ENCODE measurements at places on chromosomes 6 and 20. TPM values are rescaled to one million over a fixed set of nuclear protein-coding genes. Genes with fewer than 3 reads are reported as not detected.
A peak's percentile ranks its signal among the peaks of the same experiment; 100 is the strongest.

ZNF165 gene
- 0.23 TPM for polyA plus RNA-seq

FUCA2 gene
- polyA plus RNA-seq: 123 TPM

TEAD3 gene
- 26.7 TPM for polyA plus RNA-seq

TULP4 gene
- 16.8 TPM for polyA plus RNA-seq

CFB gene
- 21.7 TPM for polyA plus RNA-seq

ZDHHC14 gene
- 2.3 TPM for polyA plus RNA-seq

MAP3K4 gene
- polyA plus RNA-seq: 12.7 TPM

IDH3B gene
- 98.2 TPM for polyA plus RNA-seq

PGC gene
- not detected for polyA plus RNA-seq

GRCh38 chr6:157193443-157193996 lies 129.8 kb downstream of the TMEM242 start:
- DNase-seq: no peak

DNA sequence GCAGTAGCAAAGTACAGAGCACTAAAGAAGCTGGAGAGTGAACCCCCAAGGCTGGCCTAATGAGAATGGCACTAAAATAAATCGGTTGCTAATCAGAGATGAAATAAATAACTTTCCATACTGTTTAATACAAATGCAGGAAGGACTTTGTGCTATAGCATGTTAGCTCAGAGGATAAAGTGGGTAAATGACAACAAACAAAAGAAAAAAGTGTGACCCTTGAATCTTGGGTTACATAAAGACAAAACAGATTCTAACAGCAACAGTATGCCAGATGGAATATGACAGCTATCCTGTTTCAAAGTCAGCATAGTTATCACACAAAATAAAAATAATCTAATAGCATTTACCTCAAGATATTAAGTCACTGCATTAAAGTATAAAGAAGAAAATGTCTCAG lies 622.7 kb downstream of the PHF3 start:
- no peak for DNase-seq

GRCh38 chr20:39538317-39538716 lies 576.2 kb downstream of the DHX35 start:
- DNase-seq: no peak

- DNase-seq: no peak
Observed at GRCh38 chr6:114556846-114557488, 214.1 kb upstream of the HS3ST5 start.

- no peak for DNase-seq
Observed at GRCh38 chr6:3451498-3451897, 5.4 kb downstream of the SLC22A23 start.

DNA sequence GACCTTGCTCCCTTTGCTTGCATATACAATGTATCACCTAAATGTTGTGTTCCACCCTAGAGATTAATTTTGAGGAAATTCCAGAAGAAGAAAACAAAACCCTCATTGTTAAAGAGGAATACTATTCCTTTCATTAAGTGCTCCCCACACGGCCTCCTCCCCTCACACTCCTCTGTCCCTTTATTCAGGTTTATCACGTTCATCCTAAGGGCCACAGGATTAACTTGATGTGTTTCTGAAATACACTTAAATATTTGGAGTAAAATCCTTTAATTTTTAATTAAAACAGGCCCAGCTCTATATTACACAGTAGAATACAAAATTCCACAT lies 89.4 kb upstream of the MRPS10 start:
- no peak for DNase-seq

GRCh38 chr6:100346828-100347227 lies 117.9 kb downstream of the SIM1 start:
- peak; percentile 89 for DNase-seq

DNA sequence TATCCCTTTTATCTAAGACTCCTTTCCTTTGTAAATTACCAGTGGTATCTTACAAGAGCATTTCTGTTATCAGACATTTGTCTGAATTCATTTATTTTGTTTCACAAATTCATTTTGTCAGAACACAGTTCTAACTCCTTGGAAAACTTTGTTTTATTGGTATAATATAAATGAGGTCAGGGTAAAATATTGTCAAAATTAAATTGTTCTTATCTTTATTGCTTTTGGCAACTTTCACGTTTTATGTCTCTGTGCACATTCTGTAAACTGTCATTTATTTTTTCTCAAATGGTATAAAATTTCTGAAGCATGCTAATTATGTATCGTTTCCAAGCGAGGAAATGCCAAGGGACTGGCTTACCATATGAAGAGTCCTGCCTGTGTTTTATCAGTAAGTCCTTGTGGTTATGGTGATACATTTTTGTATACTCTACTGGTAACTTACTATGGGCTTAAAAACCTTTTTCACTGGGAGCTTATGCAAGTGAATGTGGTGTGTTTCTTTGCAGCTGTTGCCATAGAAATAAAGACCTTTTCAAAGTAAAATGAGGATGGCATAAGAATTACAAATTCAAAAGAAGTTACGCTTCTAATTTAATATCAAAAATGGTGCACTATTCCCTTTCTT lies 214.2 kb downstream of the COL19A1 start:
- DNase-seq: no peak

GRCh38 chr6:54770328-54770727 lies 76.2 kb upstream of the FAM83B start:
- DNase-seq: no peak

DNA sequence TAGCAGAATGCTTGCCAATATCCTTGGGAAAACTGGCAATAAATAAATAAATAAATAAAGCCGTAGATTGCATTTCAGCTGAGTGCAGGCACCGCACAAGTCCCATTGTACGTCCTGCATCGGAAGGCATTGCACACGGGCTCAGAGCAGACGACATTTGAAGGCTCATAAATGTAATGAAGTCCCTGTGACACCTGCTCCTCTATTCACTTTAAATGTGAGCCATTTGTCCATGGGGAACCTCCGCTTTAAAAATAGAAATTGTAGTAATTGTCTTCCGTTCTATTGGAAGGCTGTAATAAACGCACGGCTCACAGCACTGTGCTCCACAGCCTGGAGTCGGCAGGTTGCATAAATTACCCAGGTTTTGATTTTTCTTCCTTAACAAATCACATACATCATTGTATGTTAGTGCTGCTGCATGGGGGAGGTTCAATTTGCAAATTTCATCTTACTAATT lies 32.6 kb downstream of the MYT1 start:
- DNase-seq: no peak

- peak; percentile 51 for DNase-seq
Observed at GRCh38 chr20:45752746-45753145, 30.6 kb downstream of the SPINT4 start.

GRCh38 chr6:117906958-117907600 lies at the start of gene SLC35F1:
Gene SLC35F1 (plus strand): TSS chr6:117907264.
- DNase-seq: no peak

DNA sequence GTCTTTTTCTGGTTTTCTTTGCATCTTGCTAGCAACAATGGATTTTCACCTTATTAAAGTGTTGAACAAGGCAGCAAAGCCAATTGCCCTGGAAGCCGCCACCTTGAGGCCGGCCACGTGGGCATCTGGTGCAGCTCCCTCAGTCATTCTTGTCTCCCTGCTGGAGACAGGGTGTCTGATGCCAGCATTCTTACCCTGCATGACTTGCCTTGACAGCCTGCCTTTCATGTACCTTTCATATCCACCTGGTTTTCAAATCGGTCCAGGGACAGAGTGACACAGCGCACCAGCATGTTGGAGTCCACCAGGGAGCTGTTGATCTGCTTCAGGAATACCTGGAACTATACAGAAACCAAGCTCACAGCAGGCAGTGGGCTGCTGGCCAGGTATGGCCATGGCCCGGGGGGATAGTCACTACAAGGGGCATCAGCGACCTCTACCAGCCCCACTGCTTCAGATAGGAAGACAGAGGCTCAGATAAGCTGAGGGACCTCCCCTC lies 49.8 kb downstream of the MYH7B start:
- no peak for DNase-seq

- peak; percentile 63 for DNase-seq
Observed at GRCh38 chr20:4795394-4795793, 73.7 kb downstream of the PRND start.

DNA sequence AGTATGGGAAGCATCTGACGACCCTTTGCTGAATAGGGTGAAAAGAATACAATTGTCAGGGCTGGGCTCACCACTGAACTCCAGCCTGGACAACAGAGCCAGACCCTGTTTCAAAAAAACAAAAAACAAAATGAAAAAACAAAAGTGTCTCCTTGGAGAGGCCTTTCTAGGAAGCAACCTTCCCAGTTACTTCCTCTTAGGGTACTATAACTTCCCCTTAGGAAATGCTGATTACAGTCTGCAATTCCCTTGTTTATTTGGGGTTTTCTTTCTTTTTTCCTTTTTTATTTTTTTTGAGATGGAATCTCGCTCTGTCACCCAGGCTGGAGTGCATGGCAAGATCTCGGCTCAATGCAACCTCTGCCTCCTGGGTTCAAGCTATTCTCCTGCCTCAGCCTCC lies 20.5 kb upstream of the TTPAL start:
- DNase-seq: no peak

- no peak for DNase-seq
Observed at GRCh38 chr6:37126493-37126958, 43.4 kb upstream of the PIM1 start.

- DNase-seq: no peak
Observed at GRCh38 chr6:159065759-159066329, 21.1 kb upstream of the TAGAP start.

DNA sequence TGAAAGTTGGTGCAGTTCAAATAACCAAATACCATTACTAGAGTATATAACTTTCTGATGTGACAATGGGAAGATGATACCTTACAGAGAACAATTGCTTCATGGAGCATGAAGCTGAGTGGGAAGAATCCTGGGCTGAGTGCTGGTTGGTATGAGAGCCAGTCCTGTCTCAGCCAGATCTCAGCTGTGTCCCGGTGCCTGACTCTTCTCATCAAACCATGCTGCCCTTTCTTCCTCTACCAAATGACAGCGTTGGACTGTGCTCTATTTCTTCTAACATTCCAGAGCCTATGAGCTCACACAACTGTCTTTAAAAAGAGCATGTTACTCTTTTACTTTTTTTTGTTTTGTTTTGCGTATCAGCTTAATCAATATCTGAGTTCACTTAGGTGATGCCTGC lies 27.5 kb upstream of the PBOV1 start:
- no peak for DNase-seq

DNA sequence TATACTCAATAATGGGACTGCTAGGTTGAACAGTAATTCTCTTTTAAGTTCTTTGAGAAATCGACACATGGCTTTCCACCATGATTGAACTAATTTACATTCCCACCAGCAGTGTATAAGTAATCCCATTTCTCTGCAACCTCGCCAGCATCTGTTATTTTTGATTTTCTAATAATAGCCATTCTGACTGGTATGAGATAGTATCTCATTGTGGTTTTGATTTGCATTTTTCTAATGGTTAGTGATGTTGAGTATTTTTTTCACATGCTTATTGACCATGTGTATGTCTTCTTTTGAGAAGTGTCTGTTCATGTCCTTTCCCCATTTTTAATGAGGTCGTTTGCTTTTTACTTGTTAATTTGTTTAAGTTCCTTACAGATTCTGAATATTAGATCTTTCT lies 66.5 kb downstream of the STK4 start:
- peak; percentile 34 for DNase-seq

GRCh38 chr20:53891306-53891894 lies 179.0 kb downstream of the BCAS1 start:
- no peak for DNase-seq

GRCh38 chr20:38519426-38519825 lies 46.8 kb downstream of the RALGAPB start:
- DNase-seq: no peak

GRCh38 chr6:127267646-127268625 lies 1.3 kb downstream of the RNF146 start:
- DNase-seq: no peak

DNA sequence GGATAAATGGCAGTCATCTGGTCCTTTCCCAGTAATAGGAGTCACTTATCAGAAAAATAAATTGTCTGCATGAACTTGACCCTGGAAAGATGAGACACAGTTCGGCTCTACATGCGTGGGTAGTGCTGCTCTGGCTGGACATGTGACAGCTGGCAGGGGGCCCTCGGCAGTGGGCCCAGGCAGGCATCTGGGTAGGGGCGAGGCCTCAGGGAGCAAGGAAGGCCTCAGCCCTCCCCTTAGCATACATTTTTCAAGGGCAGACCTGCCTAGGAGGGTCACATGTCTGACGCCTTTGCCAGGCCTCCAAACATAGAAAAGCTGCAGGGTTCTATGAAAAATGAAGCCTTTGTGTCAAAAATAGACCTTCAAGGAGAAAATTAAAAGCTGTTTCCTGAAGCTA lies 12.8 kb upstream of the ILRUN start:
- peak; percentile 76 for DNase-seq

GRCh38 chr6:4446982-4447381 lies 311.6 kb upstream of the ECI2 start:
- peak; percentile 93 for DNase-seq

All from fibroblast of lung (primary cell).